ENCODE measurements at places on chromosomes 5 and 9.

GRCh38 chr5:7801891-7802614 lies 48.9 kb downstream of the CFAP90 start:
- DNase-seq = no peak

DNA sequence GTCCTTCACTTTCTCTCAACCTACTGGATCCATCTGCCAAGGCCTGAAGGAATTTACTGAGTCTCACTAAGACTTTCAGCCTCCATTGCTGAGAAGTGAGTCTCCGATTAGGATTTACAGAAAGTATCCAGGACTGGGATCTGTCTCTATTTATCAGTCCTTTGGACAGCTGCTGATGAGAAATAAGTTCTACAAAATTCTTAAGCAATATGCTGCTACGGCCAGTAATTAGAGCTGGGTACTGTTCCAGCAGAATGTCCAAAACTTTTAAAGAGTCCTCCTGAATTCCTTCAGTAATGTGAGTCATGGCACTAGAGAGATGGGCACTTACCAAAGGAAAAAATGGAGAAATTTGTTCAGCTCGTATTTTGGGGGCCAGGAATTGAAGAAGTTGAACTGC lies 5.9 kb downstream of the TEX10 start:
- DNase-seq = no peak

GRCh38 chr5:87074934-87075541 lies 192.6 kb upstream of the RASA1 start:
- peak; percentile 0 for DNase-seq

DNA sequence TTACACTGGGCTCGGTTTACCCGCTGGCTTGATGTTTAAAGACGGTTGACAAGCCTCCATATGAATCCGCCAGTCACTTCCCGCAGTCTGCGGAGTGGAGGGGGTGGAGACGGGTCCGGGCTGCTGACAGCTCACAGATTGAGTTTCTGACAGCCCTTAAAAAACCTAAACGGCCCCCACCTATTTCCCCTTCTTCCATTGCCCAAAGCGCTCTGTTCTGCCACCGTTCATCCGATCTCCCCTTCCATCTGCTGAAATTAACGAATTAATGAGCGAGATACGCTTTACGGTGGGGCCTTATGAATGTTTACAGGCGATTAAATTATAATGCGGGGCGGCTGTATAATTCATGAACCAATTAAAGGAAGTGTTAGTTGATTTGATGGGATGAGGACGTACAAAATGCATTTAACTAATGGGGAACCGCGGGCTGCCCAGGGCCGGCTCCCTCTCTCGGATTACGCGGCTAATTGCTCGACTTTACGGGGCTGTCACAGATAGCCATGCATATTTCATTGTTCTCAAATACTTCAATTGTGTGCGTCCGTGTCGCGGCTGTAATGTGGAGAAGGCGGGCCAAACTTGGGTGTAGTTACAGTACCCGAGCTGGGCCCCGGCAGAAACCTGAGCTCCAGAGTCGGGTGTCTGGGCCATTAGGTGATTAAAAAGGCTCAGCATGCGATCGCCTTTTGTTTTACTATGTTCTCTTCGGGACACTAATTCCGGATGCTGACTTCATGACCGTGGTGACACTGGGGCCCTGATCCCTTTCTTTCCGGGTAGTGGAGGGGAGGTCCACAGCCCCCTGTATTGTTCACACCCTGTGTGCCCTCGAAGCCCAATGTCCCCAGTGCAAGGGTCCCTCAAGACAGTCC lies 74.9 kb downstream of the GTF3C4 start:
- DNase-seq = no peak

GRCh38 chr9:37727013-37727412 lies 26.6 kb upstream of the TRMT10B start:
- no peak for DNase-seq

DNA sequence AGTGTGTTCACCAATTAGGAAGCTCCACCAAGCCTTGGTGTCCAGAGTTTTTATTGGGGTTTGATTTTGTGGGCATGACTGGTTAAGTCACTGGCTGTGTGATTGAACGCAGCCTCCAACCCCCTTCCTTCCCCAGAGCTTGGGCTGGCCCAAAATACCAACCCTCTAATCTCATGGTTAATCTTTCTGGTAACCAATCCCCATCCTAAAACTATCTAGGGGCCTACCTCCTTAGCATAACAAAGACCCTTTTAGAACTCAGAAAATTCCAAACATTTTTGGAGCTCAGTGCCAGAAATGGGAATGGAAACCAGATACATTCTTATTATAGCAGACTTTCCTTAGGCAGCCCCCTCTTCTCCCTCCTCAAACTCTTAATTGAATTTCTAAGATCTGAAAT lies 35.9 kb upstream of the HRH2 start:
- DNase-seq = no peak

DNA sequence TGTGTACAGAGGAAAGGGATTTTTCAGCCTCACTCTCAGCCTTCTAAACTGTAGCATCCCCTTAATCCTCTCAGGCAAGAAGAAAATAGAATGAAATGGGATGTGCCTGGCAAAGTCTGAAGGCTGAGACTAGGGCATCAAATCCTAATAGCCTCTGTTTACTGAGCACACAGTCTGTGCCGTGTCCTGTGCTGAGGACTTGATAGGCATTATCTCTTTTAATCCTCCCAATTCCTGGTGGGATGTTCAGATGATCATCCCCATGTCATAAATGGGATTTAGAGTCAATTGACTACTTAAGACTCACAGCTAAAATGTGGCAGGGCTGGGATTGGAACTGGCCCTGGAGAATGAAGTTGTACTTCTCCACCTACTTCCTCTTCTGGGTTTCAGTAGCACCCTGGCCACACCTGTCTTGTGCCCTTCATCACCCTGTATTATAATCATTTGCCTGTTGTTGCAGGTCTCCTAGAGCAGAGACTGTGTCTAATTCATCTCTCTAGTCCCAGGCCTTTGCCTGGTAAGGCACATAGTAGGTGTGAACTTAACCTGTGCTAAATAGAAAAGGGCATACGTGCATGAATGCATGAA lies 81.0 kb downstream of the WWC1 start:
- DNase-seq = no peak

GRCh38 chr9:36443581-36443980 lies 43.5 kb upstream of the RNF38 start:
- DNase-seq = no peak

DNA sequence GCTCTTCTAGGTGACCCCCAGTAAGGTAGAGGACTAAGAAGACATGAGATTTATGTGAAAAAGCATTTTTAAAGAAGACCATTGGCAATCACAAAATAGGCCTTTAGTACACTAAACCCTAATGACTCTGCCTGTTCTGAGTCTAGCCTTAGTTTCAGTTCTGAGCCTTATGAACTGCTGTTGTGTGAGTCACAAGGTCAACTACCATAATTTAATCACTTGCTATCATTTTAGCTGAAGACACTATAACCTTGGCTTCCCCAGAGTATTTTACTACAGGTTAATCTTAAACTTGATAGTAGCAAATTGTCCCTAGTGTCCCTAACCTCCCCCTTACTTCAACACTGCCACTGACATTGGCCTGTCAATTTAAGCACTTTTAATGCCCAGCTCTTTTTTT lies 34.4 kb downstream of the APC start:
- DNase-seq = no peak

GRCh38 chr9:95516221-95516733 lies 494 bp downstream of the PTCH1 start:
- DNase-seq = no peak

GRCh38 chr5:181205761-181206649 lies 1.0 kb upstream of the TRIM7 start:
- no peak for DNase-seq

GRCh38 chr9:70120834-70121510 lies 77.3 kb downstream of the MAMDC2 start:
- DNase-seq = no peak

DNA sequence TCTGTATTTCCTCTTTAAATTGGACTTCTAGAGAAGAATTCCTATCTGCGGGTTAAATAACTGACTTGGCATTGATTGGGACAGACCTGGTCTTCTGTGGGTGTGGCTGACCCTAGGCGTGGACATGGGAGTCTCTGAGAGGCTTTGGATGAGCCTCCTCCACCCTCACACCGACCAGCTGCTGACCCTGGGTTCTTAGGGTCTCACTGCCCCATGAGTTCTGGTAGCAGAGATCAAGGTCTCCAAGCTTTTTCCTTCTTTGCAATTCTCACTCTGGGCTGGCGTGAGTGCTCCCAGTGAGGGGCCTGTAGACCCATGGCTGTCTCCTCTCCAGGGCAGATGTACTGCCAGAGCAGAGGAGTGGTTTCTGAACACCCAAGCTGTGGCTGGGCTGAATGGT lies 41.6 kb upstream of the PITX1 start:
- no peak for DNase-seq

GRCh38 chr5:167916706-167917105 lies 374.7 kb upstream of the WWC1 start:
- no peak for DNase-seq

GRCh38 chr5:90602681-90603080 lies 44.1 kb downstream of the ADGRV1 start:
- DNase-seq = no peak

DNA sequence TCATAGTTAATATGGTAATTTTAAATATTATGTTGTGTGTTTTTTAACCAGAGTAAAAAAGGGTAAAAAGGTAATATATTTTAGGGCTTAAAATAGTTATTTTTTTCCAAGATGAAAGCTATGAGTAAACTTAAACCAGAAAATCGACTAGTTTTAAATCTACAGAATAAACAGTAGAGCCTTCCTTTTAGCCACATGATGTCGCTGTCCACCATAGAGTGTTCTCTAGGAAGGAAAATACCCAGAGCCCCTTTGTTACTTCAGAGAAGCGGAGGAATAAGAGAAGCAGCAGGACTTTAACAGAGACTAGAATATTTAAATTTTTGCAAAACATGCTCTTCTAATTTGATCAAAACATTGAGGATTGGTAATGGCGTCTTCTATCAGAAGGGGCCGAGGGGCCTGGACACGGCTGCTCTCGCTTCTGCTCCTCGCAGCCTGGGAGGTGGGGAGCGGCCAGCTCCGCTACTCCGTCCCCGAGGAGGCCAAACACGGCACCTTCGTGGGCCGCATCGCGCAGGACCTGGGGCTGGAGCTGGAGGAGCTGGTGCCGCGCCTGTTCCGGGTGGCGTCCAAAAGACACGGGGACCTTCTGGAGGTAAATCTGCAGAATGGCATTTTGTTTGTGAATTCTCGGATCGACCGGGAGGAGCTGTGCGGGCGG lies at the start of gene PCDHA2:
Gene PCDHA2, plus strand, starts transcription at position 258 of the 664 bp plus-strand sequence.
- no peak for DNase-seq

DNA sequence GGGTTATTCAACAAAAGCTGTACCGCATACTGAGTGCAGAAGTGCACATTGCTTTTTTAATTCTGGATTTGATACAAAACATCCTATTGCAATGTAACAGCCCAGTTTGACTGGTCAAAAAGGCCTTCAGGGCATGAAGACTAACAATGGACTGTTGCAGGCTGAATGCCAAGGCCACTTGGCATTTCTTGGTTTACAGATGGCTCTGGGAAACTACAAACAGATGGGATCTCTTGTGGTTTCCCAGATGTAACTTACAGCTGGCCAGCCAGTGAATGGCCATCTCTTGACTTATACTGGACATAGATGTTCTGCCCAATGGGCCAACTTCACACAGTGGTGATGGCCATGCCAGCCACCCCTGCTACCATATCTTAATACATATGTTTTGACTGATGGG lies 36.8 kb downstream of the UGT3A2 start:
- no peak for DNase-seq

- no peak for DNase-seq
Measured at GRCh38 chr5:40799258-40799657, 1.1 kb upstream of the PRKAA1 start.

DNA sequence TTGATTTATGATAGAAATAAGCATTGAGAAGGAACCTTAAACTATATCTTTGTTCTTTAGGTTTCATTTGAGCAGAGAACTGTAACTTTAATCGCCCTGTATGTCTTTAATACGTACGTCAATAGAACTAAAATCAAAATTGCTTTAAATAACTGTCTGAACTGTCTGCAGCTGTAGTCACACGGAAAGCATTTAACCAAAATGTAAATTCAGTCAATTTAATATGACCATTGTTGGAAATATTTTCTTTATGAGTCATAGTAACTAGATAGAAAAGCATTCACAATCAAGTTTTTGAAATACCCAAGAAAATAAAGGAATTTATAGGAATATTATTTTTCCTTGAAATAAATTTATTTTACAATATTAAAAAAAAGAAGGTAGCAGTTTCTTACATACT lies 157.1 kb upstream of the CDH6 start:
- DNase-seq = no peak

DNA sequence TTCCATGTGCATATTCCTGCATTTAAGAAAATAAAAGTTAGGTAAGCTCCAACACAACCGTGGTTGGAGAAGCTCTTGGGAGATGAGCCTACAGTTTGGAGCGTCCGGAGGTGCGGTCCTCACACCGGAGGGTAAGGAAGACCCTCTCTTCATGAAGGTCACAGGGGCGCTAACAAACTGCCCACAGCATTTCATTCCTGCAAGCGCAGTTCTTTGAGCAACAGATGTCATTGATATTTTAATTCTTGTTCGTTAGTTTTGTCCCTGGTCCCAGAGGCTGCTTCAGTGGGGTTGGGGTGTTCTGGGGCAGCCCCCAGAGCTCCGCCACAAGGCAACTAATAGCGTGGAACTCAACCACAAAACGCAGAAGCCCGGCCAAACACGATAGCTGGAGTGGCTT lies 376.2 kb downstream of the IRX2 start:
- DNase-seq = no peak

DNA sequence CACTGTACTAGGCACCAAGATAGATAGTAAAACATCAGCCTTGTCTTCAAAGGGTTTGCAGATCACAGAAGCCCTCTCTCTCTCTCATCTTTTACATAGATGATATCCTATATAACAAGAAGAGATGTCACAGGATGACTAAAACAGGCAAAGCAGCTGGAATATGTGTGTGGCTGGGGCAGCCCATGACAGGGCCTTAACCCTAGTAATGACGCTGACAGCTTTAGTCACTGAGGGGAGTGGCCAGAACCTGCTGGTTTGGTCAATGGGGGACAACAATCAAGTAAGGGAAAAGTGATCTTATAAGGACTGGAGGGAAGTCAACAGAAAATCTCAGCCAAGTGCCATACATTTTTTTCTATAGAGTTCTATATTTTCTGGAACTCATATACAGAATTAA lies 41.9 kb upstream of the RIC1 start:
- no peak for DNase-seq

DNA sequence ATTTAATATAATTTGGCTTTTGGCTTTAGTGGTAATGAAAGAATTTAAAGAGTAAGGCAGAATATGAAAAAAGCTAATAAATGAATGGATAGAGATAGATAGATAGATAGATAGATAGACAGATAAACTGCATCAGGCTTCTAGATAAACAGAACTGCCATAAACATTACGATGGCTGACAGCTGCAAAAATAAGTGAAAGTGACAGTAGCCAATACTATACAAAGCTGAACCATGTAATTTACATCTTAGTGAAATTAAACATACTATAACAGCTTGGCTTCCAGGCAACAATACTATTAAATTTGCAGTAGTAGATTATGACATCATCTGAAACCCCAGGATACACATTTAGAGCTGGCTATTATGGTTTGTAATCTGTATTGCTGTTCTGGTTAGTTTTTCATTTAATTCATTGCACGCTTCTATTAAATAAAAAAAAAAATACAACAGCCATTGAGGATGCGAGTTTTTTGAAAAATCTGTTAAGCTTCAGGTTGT lies 1354.8 kb downstream of the PTPRD start:
- DNase-seq = no peak

- DNase-seq = no peak
Measured at GRCh38 chr5:118522626-118523025, 465.7 kb downstream of the DTWD2 start.

Measured in CD8-positive, alpha-beta memory T cell (primary cell).